Putamen (tissue), 1 donor: ENCODE measurements at places on chromosomes 7 and 10.

DNA sequence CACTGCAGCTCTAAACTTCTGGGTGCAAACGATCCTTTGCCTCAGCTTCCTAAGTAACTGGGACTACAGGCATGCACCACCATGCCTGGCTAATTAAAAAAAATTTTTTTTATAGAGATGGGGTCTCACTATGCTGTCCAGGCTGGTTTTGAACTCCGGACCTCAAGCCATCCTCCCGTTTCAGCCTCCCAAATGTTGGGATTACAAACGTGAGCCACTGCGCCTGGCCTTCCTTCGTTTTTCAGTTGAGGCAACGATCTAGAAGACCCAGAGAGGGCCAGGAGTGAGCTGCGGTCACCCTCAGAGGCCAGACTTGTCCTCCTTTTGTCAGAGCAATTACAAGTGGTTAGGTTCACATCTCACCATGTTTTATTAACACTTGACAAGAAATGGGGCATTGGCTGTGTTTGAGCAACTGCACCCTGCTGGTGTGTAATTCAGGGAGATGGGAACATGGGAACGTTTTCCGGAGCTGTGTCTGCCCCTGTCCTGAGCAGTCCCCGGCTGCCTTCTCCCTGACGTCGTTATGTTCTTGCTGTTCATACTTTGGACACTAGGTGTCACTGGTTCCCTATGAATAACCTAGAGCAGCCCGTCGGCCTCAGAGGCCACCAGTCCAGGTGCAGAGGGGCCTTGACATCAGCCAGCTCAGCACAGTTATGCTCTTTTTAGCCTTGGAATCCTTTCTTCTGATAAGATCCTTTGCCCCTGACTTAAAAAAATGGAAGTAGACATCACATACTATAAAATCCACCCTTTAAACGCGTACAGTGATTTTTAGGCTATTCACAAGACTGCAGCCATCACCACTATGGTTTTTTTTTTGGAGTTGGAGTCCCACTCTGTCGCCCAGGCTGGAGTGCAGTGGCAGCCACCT, 375.0 kb downstream of the TYW1 start:
- peak; percentile 30 for DNase-seq

GRCh38 chr7:35390146-35390545, 136.2 kb upstream of the TBX20 start:
- DNase-seq: no peak

GRCh38 chr10:30979956-30980355, 51.7 kb downstream of the ZNF438 start:
- DNase-seq: no peak

DNA sequence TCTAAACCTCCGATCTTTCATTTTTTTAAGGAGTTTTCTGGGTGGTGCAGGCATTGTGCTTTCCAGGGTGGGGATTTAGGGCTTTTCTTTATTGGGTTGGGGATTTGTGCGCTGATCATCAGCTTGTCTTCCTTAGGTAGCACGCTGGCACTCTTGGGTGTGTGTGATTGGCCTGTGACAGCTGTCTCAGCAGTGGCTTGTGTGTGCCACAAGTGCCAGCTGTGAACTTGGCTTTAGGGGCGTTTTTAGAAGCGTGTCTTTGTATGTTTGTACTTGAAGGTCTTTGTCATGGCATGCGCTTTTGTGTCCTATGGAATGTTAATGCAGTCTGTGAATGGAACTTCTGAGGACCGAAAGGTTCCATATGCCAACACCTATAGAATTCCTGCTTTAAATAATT, 788 bp downstream of the AKAP9 start:
- DNase-seq: peak; percentile 42

DNA sequence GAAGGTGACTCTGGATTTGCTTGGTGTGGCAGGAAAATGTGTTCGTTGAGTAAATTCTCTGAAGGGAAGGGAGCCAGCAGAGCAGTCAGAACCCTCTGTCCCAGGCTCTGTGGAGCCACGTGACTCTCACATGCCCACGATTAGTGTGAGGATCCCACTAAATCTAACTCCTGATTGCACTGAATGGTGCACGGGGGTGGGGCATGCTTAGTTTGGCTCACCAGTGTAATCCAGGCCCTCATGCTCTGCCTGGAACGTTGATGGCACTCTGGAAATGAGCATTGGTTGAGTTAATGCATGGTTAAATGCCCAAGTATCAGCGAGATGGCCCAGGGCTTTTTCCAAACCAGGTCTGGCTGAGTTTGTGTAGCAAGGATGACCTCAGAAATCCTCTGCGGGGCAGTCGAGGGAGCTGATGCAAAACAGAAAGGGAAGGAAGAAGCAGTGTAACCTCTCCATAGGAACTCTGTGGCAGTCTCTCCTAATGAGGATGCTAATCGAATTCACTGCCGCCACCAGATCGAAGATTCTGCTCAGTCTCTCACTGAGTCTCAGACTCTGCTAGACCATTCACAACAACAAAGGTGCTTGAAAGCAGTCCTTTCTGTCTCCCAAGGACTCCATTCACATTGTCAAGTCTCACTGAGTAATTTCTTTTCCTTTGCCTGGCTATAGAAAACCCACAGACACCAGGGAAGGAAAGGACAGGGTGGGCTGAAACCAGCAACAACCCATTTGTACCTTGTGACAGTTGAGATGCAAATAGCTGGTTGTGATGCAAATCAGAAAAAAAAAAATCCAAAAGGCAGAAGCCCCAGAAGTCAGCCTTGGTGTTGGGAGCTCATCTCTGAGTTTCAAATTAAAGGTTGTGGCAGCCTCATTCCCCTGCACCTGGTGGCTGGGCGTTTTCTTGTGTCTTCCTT, 98.1 kb downstream of the C10orf105 start:
- DNase-seq: peak; percentile 53

DNA sequence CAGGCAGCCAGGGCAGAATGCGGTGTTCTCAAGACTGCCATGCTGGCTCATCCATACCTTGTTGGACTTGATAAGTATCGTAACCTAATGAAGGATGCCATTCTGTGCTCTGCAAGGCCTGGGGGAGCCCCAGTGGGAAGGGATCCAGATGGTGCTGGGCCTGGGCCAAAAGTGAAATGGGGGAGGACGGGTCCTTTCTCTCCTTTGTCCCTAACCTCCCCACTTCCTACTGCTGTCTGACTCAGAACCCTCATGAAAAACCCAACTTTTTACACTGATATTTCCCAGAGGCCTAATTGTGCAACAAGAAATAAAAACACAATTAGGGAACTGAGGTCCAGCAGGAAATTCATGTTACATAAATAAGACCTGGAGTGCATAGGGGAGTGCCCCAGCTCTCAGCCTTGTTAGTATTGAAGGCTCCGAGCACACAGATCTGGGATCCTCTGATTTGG, 193.7 kb upstream of the SVIL start:
- no peak for DNase-seq

DNA sequence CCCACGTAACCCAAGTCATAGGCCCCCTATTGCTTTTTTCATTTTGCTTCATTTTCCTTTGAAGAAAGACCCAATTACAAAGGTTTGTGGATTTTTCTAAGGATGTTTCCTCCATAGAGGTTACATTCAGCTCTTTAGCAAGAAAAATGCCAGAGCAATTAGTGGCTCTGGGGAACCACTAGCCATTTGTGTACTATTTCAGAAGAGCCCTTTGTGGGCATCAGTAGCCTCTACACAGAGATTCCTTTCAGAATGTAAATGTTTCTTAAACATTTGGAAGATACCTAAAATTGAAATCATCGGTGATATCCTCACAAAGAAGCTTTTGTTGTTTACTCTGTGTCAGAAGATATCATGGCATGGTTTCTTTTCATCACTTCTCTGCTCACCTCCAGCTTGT, 291.0 kb upstream of the KMT2E start:
- no peak for DNase-seq
